ENCODE measurements at places on chromosomes 2 and 18.
A peak's percentile ranks its signal among the peaks of the same experiment; 100 is the strongest.

- DNase-seq, result no peak
These were observed 64.0 kb upstream of the MCFD2 start for GRCh38 chr2:46979571-46979979.

- no peak for DNase-seq
These were observed 758.1 kb upstream of the ACVR2A start for GRCh38 chr2:147086715-147087114.

DNA sequence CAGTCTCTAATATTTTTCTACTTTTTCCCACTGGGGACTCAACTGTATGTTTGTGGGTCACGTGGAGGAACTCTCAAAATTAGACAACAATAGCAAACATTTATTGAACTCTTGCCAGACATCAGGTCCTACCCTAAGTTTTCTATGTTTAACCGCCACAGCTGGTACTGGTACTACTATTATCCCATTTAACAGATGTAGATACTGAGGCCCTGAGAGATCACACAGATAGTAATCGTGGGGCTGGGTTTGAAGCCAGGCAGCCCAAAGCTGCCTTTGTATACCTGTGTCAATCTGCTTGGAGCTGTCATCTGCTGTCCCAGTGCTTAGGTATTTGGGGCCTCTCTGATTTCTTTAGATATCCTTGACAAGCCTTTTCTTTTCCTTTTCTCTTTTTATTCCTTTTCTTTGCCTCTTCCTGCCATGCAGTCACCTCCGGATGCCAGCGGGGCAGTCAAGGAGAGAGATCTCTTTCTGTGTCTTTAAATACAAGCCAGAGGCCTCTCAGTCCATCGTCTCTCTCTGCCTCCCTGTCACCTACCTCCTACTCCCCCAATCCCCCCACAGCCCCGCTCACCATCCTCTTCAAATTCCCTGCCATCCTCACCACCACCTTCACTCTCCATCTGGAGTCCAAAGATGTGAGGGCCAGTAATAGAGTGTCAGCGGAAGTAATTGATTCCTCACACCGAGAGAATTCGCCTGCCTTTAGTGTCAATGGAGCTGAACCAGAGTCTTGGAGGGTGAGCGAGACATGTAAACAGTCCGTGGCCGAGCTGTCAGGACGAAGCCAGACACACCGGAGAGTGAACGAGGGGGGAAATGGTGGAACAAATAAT lies 23.4 kb downstream of the NRP2 start:
- DNase-seq, result no peak

- DNase-seq, result peak; percentile 49
These were observed 26.5 kb upstream of the KCNS3 start for GRCh38 chr2:17851731-17852585.

- DNase-seq, result no peak
These were observed 187.5 kb upstream of the MC4R start for GRCh38 chr18:60560071-60560470.

DNA sequence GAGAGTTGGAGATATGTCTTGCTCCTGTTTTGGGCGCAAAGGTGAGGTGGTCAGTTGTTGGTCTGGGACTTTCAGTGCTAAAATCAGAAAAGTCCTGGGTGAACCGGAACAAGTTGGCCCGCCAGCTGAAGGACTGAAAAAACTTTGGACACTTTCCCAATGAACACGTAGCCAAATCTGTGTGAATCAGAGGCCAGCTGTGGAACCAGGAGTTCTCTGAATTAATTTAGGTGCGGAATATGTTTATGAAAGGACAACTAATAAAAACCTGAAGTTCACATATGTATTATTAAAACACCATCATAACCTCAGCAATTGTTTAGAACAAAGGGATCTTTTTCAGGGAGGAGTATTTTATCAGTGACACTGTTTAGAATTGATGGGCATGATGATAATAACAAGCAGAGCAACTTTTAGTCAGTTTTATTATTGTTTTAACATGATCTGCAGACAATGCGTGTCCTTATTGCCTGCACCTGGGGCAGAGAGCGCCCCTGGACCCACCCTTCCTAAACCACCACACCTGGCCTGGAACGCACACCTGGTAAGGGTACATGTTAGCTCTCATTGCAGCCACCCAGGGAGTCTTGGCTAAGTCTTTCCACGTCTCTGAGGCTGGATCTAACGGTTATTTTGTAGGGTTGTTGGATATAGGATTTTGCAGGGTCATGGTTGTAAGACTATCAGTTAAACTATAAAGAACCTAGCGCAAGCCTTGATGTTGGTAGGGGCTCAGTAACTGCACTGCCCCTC lies 9.9 kb upstream of the ODC1 start:
- no peak for DNase-seq

GRCh38 chr2:7573166-7573825 lies 656.1 kb downstream of the RNF144A start:
- DNase-seq, result no peak

- no peak for DNase-seq
These were observed 40.6 kb downstream of the EHD3 start for GRCh38 chr2:31274401-31275075.

DNA sequence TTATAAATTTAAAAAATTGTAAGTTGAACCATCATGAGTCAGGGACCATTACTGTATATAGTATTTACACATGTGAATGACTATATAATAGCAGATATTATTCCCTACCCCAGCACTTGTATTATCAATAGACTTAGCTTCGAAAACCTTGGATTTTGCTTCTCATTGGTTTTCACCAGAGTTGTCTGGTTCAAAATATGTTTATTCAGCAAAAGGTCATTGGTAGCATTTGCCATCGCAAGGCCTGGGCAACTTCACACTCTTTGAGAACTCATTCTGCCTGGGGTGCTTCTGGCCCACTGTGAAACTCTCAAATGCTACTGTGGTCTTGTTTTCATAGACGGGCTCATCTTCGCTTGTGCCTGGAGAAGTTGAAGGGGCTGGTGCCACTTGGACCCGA lies 20.1 kb downstream of the MXD1 start:
- no peak for DNase-seq

GRCh38 chr2:106982350-106982749 lies 96.4 kb upstream of the ST6GAL2 start:
- DNase-seq, result no peak

GRCh38 chr2:42804338-42804737 lies 12.0 kb upstream of the HAAO start:
- DNase-seq, result no peak
